NCI-H460 (cell line): ENCODE measurements at places on chromosomes 6 and 20.

GRCh38 chr6:111758608-111759329 lies 114.5 kb downstream of the FYN start:
- DNase-seq, result no peak

GRCh38 chr6:43339168-43339567 lies 30.3 kb downstream of the ZNF318 start:
- no peak for DNase-seq

DNA sequence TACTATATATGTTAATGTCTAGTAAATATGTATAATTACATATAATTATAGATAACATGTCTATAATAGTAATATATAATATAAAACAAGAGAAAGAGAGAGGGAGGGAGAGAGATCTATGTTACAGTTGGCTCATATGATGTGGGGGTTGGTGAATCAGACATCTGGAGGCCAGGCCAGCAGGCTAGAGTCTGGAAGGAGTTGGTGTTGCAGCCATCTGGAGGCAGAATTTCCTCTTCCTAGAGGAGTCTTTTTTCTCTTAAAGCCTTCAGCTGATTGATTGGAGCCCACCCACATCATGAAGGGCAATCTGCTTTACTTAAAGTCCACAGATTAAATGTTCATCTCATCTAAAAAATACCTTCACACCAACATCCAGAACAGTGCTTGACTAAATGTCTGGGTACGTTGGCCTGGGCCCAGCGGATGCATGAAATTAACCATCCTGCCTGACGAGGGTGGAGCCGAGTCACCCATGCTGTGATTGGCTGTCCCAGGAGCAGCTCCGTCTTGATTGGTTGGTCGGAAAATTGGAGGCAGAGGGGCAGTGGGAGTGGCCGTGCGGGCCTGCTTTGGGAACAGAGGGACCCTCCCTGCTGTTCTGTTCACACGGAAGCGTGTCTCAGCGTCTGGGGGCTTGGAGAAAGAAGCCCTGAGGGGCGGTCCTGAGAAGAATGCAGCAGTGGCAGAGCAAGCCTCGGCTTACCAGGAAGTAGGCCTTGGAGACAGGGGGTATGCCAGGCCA lies 392.4 kb downstream of the QKI start:
- no peak for DNase-seq

GRCh38 chr6:69812746-69813427 lies 16.1 kb upstream of the LMBRD1 start:
- no peak for DNase-seq

DNA sequence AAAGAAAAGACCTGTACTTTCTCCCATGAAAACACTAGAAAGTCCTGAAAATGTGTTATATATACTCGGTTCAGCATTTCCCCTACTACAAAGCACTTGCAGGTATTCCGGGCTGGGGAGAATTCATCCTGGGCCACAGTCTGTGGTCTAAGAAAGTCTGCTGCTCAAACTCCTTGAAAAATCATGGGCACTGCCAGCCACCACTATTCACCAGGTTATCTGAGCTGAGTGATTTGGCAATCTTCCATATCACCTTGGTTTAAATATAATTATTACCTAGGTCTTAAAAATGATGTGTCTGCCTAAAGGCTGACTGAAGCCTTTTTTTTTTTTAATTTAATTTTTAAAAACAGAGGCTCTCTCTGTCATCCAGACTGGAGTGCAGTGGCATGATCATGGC lies 11.3 kb downstream of the FKBP5 start:
- no peak for DNase-seq

DNA sequence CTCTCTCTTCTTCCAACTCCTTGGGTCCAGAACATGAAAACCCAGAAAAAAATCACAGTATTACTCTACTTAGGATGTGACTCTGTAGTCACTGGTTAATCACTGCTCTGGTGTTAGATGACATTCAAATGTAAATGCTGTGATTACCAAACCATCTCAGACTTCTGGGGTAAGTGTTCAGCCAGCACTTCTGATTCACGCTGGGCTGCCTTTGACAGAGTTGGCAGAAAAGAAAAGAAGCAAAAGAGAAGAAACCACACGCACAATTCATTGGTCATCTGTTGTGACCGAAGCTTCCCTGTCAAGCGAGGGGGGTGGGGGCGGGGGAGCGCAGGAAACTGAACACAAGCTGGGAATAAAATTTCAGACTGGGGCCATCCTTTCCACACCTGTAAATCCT lies 82.7 kb downstream of the PSMG4 start:
- DNase-seq, result no peak

DNA sequence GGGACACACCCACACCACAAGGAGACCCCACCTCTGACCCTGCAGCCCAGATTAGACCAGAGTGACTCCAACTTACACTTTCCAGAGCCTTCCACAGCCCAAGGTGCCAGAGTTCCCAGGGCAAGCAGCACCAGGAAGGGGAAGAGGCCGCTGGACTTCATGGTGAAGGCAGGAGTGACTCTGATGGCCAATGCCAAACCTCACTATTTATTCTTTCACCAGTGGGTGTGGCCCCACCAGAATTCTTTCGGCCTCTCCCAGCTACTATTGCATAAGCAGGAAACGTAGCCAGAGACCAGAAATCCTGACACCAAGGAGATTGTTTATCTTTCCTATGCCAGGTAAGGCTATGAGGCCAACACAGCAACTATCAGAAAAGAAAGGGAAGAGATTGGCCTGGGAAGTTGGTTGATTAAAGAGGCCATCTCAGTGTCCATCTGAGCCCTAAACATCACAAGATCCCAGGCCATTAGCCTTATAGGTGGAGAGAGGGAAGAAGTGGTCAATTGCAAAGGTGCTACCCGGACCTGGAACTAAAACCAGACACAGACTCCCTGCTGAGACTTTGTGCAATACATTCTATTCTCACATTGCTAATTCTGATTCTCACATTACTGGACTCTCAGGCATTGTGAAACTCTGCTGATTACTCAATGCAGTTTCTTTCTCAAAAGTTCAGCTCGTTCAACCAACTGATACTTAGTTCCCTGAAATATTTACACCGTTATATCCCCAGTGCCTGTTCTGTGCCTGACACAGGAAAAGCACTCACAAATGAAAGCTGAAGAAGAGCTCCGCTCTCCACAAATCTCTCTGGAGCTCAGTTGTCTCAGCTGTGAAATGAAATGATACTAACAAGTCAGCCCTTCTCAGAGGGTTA lies at the start of gene SLPI:
SLPI (minus strand) TSS at position 182 of the 880 bp plus-strand sequence; CDS start at position 161, 21 bp downstream.
- DNase-seq, result peak; percentile 71

GRCh38 chr6:52176550-52176949 lies 9.6 kb upstream of the IL17A start:
- no peak for DNase-seq

GRCh38 chr20:33811776-33812151 lies 616 bp downstream of the CHMP4B start:
- DNase-seq, result no peak

DNA sequence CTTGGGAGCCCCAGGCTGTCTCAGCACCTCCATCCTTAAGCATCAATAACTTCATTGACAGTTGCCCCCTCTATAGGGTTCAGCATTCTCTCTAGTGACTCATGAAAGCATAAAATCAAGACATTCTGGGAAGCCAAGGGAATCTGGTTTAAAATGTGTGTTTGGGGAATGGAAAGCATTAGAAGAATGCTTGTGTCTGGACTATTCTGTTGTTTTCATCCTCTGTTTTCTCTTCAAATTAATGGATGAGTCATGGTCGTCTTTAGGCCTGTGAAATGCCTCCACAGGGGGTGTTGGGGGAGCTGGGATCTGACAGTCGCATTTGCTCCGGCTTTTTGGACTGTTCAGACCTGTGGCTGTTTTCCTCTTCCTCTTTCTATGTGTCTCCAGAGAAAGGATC lies 279.7 kb downstream of the CDC5L start:
- no peak for DNase-seq

DNA sequence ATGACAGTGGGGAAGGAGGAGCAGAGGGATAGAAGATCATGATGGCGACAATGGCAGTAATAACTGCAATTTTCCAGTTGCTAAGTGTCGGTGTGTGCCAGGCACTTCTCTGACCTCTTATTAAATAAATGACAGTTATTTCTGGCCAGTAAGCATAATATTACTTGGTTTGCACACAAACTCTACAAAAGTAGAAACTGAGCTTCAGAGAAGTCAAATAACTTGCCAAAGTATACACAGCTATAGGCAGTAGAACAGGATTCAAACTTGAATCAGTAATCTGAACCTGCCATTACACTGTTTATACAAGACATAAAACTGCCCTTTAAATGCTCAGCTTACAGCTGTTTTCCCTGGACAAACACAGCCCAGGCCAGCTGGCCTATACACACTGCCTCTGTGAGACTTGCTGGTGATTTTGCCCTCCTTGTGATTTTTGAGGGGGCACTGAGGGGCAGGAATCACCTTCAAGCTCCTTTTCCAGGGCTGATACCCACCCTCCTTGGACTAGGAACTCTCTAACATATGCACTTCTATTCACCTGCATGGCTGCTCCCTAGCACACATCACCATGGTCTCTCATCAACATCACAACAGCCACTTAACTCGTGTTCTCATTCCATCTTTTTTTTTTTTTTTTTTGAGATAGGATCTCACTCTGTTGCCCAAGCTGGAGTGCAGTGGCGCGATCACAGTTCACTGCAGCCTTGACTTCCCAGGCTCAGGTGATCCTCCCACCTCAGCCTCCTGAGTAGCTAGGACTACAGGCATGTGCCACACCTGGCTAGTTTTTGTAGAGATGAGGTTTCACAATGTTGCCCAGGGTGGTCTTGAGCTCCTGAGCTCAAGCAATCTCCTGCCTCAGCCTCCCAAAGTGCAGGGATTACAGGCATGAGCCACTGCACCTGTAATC lies 63.6 kb downstream of the SLC23A2 start:
- DNase-seq, result no peak

DNA sequence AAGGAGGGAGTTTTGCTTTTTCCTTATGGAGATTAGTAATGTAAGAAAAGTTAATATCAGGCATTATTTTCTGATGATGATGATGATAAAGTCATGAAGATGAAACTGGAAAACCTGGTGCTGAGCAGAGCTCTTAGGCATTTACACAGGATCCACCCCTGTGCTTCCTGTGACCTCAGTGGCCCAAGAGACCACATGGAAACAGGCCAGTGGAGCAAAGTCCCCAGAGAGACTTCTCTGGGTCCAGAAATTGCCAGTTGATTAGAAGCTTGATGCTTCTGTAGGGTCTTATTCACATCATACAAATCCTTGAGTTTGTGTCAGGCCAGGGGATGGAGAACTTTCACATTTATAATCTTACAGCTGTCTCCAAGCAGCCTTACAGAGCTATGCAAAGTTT lies 46.1 kb downstream of the SLC13A3 start:
- no peak for DNase-seq

GRCh38 chr6:16689788-16690607 lies 71.3 kb downstream of the ATXN1 start:
- no peak for DNase-seq
